CD8-positive, alpha-beta T cell (primary cell): ENCODE measurements at places on chromosomes 4 and X.

- DNase-seq, result no peak
These were observed 569 bp downstream of the ARFIP1 start for GRCh38 chr4:152780267-152780778.

GRCh38 chr4:168677063-168677462 is 180.2 kb downstream of the PALLD start:
- DNase-seq, result no peak

- no peak for DNase-seq
These were observed 104.8 kb upstream of the ENPP6 start for GRCh38 chr4:184322328-184323025.

DNA sequence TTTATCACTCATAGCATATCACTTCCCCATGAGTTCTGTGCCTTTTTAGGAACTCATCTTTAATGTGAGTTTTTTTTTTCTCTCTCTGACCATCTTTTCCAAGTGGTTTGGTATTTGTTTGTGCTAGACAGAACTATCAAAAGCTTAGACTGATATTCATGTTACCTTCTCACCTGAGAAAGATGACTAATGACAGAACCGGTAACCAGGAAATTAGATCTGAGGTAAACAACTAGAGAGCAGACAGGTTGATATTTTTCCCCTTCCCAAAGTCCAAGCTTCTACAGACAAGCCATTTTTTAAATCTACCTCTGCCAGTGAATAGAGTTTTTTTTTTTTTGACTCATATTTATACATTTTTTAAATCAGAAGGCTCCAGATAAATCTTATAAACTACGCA is 17.0 kb upstream of the SRD5A3 start:
- DNase-seq, result no peak

DNA sequence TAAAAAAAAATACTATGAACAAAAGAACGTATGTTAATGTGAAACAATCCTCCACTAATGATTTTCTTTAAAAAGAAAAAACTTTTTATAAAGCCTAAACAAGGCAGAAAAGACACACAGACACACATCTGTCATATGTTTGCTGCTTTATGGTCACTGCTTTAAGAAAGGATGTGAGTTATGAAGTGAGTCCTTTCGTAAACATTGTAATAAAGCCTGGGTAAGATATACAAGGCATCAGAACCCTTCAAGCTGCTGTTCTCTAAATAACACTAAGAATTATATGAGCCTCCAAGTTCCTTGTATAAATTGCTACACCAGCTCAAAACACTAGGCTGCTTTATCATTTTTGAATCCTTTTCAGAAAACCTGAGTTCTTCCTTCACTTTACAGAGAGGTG is 81.6 kb downstream of the FBXO8 start:
- DNase-seq, result no peak

GRCh38 chr4:119930546-119930945 is 136.1 kb downstream of the MAD2L1 start:
- DNase-seq, result no peak

GRCh38 chr4:4981427-4981826 is 37.8 kb downstream of the CYTL1 start:
- no peak for DNase-seq

GRCh38 chrX:70331161-70331560 is 41.3 kb downstream of the KIF4A start:
- no peak for DNase-seq

DNA sequence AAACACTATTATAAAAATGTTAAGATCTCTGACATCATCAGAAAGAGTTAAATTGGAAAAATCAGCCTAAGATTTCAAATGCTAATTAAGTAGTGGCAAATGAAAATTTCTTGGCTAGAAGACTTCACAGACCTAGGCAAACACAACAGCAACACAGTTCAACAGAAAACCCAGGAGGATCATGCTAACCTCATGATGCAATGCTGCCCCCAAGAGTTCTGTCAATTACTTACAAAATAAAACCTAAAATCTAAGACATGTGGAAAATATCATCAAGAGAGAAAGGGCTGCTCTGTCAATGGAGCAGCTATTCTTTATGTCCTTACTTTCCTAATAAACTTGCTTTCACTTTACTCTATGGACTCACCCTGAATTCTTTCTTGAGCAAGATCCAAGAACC is 21.0 kb downstream of the S100G start:
- no peak for DNase-seq

GRCh38 chrX:19097553-19098283 is 24.6 kb downstream of the ADGRG2 start:
- no peak for DNase-seq
